ENCODE measurements at places on chromosomes 5 and 9.

GRCh38 chr5:172411484-172412072, 42.7 kb downstream of the SH3PXD2B start:
- no peak for DNase-seq

DNA sequence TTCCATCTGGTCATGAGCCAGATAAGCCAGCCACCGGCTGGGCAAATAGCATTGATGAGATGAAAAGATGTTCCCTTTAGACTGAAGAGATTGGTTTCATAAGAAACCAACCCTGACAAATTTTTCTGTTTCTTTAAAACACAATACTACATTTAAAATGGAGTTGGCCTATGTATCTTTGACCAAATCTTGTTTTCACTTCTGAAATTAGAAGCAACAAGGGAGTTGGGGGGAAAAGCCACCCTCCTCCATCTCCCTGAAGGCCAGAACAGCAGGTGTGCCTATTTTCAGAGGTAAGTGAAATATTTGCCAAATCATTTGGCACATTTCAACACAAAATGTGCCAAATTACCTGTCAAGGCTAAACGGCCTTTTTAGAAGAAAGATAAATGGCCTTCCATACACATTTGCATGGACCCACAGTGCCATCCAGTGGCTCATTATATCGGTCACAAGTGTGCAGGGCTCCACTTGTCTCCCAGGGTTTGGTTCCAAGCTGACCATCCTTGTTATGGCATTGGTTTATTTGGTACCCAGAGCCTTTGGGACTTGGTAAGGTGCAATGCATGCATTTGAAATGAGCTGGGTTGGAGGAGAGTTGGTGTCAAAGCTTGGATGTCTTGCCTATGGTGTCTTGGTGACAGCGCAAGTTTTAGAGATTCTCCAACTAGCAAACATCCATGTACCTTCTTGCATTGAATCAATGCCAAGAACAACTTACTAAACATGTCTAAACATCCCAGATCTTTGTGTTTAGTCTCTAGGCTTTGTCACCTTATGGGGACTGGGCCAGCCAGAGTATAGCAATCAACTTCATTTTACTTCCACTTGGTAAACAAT, 372.0 kb upstream of the KIF2A start:
- DNase-seq = no peak

DNA sequence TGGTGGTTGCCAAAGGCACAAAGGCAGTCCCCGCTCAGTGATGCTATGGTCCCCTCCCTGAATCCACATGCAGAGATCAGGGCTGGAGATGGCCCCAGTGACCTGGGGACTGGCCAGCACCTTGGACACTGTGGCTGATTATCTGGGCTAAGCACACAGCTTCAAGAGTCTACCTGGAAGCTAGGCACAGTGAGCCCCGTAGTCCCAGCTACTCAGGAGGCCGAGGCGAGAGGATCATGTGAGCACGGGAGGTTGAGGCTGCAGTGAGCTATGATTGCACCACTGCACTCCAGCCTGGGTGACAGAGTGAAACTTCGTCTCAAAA, 8.3 kb upstream of the SCGB3A1 start:
- no peak for DNase-seq

DNA sequence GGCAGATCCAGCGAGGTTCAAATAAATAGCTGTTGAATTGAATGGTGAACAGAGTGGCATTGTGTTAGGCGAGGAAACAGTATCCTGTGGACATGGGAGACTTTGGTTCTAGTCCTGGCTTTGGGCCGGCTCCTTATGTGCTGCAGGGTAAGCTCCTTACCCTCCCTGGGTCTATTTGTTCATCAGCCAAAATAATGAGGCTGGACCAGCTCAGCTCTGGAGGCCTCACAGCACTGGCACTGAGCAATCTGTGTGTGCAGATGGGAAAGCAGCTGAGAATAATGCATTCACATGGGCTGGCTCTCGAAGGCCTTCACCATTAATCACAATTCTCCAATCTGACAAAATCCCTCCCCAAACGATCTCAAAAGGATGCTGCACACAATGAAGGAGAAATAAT, 81.9 kb downstream of the APBA1 start:
- no peak for DNase-seq

DNA sequence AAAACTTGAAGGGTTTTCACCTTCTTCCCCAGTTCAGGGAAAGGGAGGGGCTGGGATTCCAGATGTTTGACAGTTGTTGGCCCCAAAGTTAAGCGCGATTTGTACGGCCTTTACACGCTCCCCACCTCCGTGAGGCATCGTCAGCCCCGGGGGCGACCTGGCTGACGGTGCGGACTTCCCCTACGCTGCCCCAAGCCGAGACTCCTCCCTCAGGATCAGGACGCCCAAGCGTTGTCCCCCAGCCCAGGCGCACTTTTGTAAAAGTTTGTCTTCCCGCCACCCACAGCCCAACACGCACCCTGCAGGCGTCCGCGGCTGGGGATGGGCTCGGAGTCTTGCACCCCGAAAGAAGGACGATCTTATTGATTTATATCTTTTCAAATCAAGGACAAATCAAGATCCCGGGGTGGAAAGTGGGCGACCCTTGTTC, 713 bp downstream of the MOB3B start:
- no peak for DNase-seq

GRCh38 chr9:38296807-38297206, 95.7 kb upstream of the ALDH1B1 start:
- no peak for DNase-seq

DNA sequence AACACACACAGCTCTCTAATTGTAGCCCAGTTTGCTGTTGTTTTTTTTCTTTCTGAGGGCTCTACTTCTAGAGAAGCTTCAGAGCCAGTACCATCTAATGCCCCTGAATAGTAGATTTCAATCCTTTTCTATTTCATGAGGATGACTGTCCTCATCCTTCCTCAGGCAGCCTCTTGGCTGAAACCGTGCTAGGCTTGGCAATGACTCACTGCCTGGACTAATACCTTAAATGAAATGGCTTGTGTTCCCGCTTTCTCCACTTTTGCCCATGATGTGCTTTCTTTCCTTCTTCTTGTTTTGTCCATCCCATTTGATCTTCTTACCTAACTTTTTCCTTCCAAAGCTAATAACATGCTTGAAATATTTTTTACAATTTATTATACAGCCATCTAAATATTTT, 80.1 kb downstream of the ITGA1 start:
- DNase-seq = no peak

Data from stimulated activated CD4-positive, alpha-beta T cell treated with anti-CD3 and anti-CD28 coated beads, TNF-alpha, amount 100 ng/mL, for 1 hour (primary cell).